ENCODE measurements at places on chromosomes 2 and 18. TPM values are rescaled to one million over a fixed set of nuclear protein-coding genes. Genes with fewer than 3 reads are reported as not detected.
A peak's percentile ranks its signal among the peaks of the same experiment; 100 is the strongest.

DNA sequence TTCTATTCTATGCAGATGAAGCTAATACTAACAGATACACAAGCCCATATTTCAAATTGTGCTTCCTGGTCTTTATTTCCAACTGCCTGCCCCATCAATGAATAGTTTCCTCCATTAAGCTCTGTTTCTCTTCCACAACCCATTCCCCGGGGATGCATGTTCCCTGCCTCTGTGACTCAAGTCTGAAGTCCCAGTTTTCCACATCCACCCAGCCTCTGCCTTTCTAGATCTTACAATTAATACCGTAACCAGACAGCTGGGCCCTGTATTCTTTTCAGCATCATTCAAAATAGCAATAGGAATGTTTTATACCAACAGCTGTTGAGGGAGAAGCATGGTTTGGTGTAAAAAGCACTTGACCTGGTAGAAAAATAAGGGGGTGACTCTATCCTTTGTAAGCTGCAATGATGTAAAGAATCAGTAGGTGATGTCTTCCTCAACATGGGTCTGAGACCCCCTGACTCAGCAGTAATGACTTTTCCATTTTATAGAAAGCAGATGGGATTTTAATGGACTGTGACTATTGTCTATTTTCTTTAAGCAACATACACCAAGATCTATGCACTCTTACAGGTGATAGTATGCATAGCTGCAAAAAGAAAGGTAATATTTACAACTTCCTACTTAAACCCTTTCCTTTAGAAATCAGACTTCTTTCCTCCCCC is 46.1 kb upstream of the DAPL1 start:
- DNase-seq, result no peak

- no peak for DNase-seq
These were observed 30.1 kb upstream of the CCL20 start for GRCh38 chr2:227783404-227784138.

GRCh38 chr2:66041902-66042657 is 392.8 kb upstream of the MEIS1 start:
- DNase-seq, result no peak

- peak; percentile 30 for DNase-seq
These were observed 9.0 kb downstream of the CAPN10 start for GRCh38 chr2:240595381-240596079.

- DNase-seq, result no peak
These were observed 53.0 kb downstream of the REEP1 start for GRCh38 chr2:86284401-86284841.

DNA sequence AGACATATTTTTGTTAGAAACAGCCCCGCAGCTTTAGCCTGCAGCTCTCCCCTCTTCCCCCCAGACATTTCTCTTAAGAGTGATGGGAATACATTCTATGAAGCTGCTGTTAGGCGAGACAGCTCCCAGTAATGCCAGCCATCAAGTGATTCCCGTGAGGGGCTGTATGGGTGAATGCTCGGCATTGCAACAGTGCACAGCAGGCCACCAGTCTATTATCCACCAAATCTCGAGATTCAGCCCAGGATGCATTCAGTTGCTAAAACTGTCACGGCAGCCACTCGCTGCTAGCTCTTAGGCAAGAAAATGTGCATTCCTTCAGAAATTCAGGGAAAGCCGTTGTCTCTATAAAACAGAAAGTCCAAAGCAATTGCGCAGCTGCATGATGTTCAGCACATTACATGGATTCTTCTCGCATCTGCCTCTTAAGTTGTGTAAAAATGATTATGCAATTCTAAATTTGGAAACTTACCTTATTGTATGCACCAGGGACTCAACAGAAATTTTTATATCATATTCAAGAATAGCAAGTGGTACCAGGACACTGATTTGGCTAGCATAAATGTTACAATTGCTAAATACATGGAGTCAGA is 211.3 kb upstream of the ARL4C start:
- DNase-seq, result no peak

- no peak for DNase-seq
These were observed 2.1 kb downstream of the GREB1 start for GRCh38 chr2:11535899-11536344.

- DNase-seq, result no peak
These were observed 30.0 kb downstream of the FHL2 start for GRCh38 chr2:105368759-105369408.

GRCh38 chr2:174840436-174840835 is 76.2 kb upstream of the CHRNA1 start:
- no peak for DNase-seq

DNA sequence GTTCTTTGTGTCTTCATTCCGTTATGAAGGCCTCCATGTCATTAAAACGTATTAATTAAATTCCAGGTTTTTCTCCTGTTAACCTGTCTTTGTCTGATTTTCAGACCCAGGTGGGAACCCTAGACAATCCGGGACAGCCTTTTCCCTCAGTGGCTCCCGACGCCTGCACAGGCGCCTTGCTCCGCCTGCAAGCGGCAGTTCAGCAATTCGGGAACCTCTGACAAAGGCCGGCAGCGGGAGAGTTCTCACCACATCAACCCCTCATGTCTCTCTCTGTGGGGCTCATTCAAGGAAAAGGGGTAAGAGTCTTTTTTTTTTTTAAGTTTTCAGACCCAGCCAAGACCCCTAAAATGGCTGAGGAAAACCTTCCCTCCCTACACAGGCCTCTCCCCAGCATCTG is 259.8 kb upstream of the SALL3 start:
- no peak for DNase-seq

DNA sequence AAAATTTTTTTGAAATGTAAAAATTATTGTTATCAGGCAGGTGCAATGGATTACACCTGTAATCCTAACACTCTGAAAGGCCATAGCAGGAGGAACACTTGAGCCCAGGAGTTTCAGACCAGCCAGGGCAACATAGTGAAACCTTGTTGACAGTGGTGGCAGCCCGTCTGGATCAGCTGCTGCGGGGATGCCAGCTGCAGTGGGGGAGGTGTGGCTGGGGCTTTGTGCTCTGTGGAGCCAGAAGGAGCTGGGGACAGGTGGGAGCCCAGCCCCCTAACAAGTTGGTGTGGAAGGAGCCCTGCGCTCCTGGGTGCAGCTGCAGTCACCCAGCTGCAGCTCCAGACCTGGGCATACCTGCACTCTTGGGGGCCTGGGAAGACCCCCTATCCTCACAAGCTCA is 182.4 kb upstream of the MC4R start:
- no peak for DNase-seq

- DNase-seq, result no peak
These were observed 152.3 kb downstream of the PRPF40A start for GRCh38 chr2:152564754-152565551.

DNA sequence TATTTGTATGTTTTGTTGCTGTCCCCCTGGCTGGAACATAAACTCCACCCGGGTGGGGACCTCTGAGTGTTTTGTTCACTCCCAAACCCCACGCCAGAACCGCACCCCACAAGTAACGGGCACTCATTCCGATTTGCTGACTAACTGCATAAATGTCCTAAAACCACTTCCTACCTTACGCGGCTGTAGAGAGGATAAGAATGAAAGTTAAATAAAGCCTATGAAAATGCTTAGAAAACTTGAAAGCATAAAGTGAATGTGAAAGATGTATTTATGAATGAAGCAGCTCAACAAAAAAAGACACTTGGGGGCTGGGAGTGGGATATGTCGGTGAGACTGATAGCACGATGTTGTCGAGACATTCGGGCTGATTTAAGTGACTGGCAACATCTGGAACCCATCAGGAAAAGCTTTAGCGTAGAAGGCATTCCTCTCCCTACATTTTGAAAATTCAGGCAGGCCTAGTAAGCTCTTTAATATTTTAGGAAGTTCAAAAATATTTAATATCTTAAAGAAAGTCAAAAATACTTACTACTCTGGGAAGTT is 206.7 kb downstream of the SH3RF3 start:
- no peak for DNase-seq

GRCh38 chr2:85733121-85733960 is 20.4 kb upstream of the ATOH8 start:
- DNase-seq, result no peak

DNA sequence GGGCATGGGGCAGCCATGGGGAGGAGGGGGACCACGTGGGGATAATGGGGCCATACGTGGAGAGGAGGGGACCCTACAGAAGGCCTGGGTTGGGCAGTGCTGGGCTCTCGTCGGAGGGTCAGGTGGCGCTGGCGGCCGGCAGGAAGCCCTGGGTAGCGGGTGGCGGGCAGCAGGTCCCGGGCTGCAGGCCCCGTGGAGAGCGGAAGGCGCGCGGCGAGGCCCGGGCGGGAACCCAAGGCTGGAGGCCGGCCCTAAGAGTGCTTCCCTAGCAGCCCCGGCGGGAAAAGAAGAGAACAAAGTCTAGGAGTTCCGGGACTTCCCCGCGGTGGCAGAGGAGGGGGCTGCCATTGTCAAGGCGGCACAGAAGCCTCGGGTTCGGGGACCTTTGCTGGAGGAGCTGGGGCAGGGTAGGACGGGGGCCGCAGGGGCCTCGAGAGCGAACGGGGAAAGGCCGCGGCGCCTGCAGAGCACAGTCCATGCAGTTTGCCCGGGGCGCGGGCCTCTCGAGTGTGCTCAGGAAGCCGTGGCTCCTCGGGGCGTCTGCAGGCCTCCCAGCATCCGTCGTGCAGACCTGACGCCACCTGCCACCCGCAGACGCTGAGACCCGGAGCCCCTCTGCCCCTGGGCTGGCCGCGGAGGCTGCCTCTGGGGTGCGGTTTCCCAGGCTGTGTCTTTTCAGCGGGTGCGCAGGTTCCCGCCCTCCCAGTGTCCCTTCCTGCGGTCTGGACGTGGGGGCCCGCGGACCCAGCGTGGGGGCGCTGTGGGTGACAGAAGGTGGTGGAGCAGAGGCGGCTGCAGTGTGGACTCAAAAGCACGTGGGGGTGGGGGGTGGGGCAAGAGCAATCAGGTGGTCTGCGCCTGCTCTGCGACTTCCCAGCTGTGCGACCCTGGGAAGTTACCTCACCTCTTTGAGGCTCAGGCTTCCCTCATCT is 19.4 kb upstream of the NCL start:
- DNase-seq, result peak; percentile 60

DNA sequence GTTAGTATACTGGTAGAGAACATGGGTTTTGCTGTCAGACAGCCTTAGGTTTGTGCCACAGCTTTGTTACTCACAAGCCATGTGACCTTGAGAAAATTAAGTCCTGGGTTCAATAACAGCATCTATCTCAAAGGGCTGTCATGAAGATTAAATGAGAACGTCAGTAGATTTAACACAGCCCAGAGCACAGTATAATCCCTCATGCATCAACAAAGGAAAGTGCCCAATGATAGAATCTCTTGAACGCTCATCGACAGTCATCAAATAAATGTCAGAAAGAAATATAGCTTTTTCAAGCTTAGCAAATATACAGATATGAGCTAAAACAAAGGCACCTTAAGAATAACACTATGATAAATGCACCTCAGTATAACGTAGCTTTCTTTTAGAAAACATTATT is 22.3 kb downstream of the CUL3 start:
- DNase-seq, result no peak

Gene WDR33
- total RNA-seq, result 54.9 TPM

Gene LYPD1
- 0.51 TPM for total RNA-seq

Gene TBR1
- not detected for total RNA-seq

Gene DNAH7
- total RNA-seq, result 0.09 TPM

Gene ZNF514
- total RNA-seq, result 14.0 TPM

Gene FBXO48
- 0.42 TPM for total RNA-seq

Gene CABYR
- total RNA-seq, result 3.1 TPM

Gene ANKRD30B
- under 0.01 TPM for total RNA-seq

Gene RAB31
- 27.2 TPM for total RNA-seq

Gene FBXO15
- total RNA-seq, result 1.7 TPM

Gene ALK
- total RNA-seq, result not detected

Gene CHRND
- not detected for total RNA-seq

Gene CLEC4F
- 0.34 TPM for total RNA-seq

Data from dermis blood vessel endothelial cell (primary cell).